ENCODE measurements at places on chromosomes 16 and 17.
A peak's percentile ranks its signal among the peaks of the same experiment; 100 is the strongest.

- DNase-seq = peak; percentile 56
Observed at GRCh38 chr17:3594051-3594800, 15.0 kb downstream of the TRPV1 start.

GRCh38 chr16:17211797-17212196, 259.0 kb downstream of the XYLT1 start:
- DNase-seq = no peak

GRCh38 chr16:12964461-12964860, 63.1 kb downstream of the SHISA9 start:
- no peak for DNase-seq

DNA sequence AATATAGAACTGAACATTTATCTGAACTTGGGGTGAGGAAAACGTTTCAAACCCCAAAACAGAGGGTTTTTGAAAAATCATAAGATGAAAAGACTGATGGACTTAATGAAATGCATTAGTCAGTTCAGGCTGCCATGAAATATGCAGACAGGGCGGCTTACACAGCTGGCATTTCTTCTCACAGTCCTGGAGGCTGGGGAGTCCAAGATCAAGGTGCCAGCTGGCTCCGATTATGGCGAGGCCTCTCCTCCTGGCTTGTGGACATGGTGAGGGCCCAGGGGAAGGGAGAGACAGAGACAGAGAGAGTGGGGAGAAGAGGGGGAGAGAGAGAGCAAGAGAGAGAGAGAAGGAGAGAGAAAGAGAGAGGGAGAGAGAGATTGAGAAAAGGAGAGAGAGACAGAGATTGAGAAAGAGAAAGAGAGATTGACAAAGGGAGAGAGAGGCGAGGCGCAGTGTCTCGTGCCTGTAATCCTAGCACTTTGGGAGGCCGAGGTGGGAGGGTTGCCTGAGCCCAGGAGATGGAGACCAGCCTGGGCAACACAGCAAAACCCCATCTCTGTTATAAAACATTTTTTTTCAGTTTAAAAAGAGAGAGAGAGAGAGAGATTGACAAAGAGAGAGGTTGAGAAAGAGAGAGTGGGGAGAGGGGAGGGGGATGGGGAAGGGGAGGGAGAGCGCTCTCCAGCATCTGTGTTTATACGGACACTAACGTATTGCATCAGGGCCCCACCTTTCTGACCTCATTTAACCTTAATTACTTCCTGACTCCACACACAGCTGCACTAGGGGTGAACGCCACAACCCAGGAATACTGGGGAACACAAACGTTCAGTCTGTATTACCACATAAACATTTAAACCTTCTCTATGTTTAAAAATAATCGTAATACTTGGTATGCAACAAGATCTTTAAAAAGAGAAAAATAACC, 24.6 kb upstream of the RPH3AL start:
- DNase-seq = no peak

DNA sequence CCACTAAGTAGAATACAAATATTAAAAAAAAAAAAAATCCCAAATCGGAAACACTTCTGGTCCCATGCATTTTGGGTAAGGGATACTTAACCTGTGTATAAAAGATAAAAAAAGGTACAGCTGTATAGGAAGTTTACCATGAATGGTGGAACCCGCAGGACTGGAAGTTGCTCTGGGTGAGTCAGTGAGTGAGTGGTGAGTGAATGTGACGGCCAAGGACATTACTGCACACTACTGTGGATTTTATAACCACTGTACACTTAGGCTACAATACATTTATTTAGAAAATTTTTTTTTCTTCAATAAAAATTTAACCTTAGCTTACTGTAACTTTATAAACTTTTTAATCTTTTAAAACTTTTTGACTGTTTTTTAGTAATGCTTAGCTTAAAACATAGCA, 71.3 kb upstream of the BCAR1 start:
- no peak for DNase-seq

- DNase-seq = no peak
Observed at GRCh38 chr17:69222707-69223258, 5.8 kb downstream of the ABCA10 start.

- no peak for DNase-seq
Observed at GRCh38 chr16:31880322-31880979, 6.8 kb downstream of the ZNF267 start.

GRCh38 chr16:72125635-72126428, 32.2 kb downstream of the DHX38 start:
- no peak for DNase-seq

DNA sequence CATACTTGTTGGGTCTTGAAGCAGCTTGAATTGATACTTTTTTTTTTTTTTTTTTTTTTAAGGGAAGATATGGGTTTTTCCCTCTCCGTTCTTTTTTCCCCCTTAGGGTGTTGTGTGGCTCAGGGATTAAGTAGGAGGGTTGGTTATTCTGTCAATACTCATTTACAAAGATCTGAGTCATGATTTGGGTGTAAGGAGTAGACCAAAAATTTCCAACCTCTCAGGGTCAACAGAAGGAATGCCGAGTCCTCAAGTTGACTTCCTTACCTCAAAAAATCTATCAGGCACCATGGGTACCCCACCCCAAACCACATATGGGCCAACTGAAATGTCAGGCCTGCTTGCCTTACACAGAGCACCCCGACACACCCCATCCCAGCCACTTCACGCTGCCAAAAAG, 230.5 kb downstream of the CCDC182 start:
- DNase-seq = no peak

All from anterior cingulate cortex (tissue), 58 donors.